ENCODE measurements at places on chromosomes 2 and 18.

GRCh38 chr18:76397631-76398030 lies 97.4 kb downstream of the ZNF516 start:
- DNase-seq, result no peak

GRCh38 chr2:55111570-55112228 lies 61.4 kb upstream of the RTN4 start:
- DNase-seq, result no peak

DNA sequence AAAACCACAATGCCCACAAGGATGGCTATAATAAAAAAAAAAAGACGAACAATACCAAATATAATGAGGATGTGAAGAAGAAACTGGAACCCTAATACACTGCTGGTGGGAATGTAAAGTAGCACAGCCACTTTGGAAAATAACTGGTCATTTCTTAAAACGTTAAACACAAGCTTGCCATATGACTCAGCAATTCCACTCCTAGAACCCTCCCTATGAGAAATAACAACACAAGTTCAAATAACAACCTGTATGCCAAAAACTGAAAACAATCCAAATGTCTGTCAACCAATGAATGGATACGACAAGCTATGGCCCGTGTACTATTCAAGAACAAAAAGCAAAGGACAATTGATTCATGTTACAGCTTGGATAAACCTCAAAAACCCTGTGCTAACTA lies 7.0 kb upstream of the ALPK2 start:
- DNase-seq, result no peak

- no peak for DNase-seq
Measured at GRCh38 chr2:21650569-21650968, 526.8 kb downstream of the TDRD15 start.

DNA sequence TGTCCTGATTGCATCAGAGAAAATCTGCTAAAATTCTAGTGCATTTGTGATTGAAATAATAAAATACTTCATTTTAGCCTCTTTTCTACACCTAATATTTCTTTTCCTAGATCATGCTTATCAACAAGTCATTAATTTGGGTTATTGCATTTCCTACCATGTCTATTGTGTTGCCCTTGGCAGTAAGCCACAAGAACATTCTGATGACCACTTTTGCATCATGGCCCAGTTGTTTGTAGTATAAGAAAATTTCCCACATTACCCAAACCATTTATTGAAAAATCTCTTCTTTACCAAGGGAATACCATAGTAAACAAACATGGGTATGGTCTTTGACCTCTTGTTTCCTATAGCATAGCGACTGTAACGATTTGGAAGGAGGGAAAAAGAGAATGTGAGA lies 76.3 kb downstream of the R3HDM1 start:
- DNase-seq, result no peak

GRCh38 chr18:48136827-48137373 lies 206.4 kb upstream of the SMAD2 start:
- DNase-seq, result no peak

DNA sequence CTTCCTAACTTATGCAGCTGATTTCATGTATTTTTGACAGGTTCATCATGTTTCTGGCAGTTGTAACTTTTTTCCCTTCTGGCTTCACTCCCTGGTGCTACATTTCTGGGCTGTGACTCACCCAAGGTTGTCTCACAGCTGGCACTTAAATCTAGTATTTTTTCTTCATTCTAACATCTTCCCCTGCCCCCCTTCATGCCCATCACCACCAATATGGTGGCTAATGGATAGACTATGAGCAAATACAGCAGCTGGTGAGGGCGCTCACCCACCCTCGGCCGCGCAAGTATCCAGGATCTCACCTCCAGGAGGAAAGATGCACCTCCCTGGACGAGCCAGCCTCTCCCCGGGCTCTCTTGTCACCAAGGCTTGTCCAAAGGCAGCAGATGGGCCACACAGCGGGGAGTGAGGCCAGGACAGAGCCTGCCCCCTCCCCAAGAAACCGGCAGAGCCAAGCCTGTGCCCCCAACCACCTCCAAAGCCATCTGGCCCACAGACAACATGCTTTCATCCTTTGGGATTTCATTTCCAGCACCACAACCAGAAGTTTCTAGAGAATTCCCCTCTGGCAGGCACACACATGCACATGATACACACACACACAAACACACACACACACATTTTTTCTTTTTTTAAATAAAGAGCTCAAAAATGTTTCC lies 39.1 kb downstream of the ATOH8 start:
- DNase-seq, result no peak

DNA sequence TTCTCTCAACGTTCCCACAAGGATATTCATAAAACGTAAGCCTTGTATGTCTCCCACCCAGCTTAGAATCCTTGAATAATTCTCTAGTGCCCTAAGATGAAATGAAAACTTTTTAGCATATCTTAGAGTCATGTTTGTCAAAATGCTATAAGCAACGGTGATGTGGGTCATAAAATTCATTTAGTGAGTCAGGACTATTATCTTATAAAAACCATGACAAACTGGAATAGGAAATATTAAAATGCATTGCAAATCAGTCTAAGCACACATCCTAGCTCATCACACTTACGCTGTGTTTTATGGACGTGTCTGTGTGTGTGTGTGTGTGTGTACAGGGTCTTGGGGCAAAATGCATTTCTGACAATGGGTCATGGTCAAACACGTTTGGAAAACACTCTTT lies 119.9 kb upstream of the ST6GAL2 start:
- no peak for DNase-seq

GRCh38 chr18:45270289-45270771 lies 344.9 kb upstream of the SLC14A2 start:
- no peak for DNase-seq

DNA sequence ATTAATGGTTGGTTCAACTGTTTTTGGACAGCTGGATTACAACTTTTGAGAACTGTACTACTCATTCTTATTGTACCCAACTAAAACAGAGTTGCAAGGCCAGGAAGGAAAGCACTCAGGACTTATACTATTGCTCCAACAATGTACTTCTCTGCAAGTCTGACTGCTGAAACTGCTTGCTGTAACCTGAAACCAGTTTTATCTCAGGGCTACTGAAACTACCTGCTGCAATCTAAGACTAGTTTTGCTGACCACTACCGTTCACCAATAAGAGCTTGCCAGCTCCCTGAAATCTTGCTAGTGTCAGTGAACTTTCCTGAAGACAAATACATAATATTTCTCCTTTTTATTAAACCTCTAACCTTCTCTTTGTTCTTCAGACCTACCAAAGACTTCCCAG lies 157.3 kb downstream of the CDCA7 start:
- DNase-seq, result no peak
